WTC11 (cell line): ENCODE measurements at places on chromosomes 2 and 18.

DNA sequence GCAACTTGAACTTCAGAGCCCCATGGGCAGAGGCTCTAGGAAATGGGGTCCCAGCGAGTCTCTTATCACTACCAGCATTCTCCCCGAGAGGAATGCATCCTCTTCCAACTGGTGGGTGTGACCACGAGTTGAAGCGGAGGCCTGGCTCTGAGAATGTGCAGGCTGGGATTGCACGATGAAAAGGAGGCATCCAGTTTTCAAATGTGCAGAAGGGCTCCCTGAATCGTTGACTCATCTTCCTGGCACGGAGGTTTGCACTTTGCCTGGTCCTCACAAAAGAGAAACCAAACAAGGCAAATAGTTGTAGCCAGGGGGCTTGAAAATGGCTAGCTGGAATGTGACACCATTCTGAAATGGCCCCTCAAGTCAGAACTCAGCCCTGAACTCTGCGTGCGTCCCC, 216.7 kb downstream of the GLI2 start:
- DNase-seq, result no peak

GRCh38 chr2:170782673-170783072, 12.5 kb downstream of the ERICH2 start:
- no peak for DNase-seq

DNA sequence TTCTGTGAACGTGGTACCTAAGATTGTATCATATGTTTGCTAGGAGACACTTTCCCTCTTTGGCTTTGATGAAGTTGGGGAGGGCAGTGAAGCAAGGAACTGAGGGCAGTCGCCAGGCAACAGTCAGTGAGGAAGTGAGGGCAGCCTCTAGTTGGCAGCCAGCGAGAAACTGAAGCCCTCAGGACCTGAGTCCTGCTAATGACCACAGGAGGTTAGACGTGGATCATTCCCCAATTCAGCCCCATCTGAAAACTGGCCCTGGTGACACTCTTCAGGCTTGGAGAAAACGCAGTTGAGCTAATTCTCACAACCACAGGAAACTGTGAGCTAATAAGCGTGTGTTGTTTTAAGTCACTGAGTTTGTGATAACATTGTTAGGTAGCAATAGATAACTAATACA, 84.5 kb upstream of the REG3G start:
- no peak for DNase-seq

DNA sequence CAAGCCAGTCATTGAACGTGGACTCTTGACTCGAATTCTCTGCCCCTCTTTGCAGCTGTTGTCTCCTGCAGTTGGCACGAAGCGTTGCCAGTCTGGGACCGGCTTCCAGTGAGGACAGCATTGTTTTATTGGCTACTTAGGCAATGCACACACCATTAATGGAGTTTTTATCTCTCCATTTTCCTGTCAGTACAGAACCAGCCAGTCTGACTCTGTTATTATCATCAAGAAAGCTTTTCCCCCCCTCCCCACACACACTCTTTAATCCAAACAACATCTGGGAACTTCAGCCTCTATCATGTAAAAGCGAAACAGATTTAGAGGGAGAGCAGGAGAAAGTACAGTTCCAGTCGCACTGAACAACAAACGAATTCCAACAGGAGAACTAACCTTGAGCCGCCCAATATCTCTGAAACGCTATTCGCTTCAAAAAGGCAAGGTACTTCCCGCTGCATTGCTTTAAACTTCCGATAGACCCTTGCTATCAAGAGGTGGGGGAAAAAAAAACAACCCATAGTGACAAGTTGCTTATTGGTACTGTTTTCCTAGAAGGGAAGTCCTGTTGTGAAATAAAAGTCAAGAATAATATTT, 38.2 kb downstream of the ACVR1 start:
- DNase-seq, result no peak

DNA sequence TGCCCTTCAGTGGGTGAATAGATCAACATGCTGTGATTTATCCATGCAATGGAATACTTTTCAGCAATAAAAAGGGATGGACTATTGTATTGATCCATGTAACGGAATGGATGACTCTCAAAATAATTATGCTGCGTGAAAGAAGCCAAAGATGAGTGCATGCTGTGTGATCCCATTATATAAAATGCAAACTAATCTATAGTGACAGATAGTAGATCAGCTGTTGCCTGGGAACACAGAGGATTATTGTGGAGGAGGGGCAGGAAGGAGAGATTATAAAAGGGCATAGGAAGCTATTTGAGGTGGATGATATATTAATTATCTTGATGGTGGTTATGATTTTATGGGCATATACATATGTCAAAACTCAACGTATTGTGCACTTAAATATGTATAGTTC, 55.5 kb upstream of the ADAM23 start:
- DNase-seq, result no peak
